ENCODE measurements at places on chromosomes 13 and 19.
A peak's percentile ranks its signal among the peaks of the same experiment; 100 is the strongest.

- DNase-seq, result no peak
Observed at GRCh38 chr19:32357720-32358119, 12.3 kb downstream of the ZNF507 start.

GRCh38 chr13:66673401-66673800 lies 556.7 kb downstream of the PCDH9 start:
- DNase-seq, result no peak

DNA sequence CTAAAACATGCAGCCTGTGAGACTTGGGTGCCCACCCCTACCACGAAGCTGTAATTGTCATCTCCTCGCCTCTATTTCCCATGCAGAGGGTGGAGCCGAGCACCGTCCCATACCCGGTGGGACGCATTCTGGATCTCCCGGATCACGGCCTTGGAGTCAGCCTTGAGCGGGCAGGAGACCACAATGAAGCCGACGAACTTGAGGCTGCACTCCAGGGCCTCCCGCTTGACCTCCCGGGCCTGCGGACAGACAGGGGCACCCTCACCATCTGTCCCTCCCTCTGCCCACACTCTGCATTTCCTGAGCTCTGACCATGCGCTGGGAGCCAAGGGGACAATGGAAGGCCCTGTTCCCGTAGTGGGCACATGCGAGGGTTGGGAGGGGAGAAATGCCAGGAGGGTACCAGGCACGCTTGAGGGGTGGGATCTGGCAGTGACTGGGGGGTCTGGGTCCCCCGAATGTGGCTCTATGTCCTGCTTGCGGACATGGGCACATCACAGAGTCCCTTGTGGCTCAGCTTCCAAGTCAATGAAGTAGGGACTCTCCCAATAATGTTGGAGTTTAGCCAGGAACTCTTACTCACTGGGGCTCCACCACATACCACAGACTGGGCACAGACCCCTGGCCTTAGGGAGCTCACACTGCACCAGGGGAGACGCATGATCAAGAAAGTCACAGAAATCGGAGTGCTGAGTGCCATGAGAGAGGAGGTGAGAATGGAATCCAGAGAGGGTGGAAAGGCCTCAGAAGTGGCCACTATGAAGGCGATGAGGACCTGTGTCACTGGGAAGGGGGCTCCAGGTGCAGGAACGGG lies 9.2 kb upstream of the GMIP start:
- DNase-seq, result no peak

- no peak for DNase-seq
Observed at GRCh38 chr19:16668176-16668575, 7.2 kb downstream of the TMEM38A start.

DNA sequence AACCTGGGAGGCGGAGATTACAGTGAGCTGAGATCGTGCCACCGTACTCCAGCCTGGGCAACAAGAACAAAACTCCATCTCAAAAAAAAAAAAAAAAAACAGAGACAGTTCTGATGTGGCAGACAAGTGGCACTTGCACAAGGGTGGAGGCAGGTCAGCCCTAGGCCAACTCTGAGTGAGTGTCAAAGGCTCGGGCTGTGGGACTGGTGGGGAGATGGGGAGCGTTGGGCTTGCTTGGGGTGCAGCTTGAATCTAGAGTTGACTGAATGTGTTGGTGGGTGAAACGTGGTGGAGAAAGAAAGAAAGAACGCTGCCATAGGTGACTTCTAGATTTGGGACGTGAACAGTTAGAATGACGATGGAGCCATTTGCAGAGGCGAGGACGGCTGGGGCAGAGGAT lies 121.3 kb upstream of the SPACA7 start:
- no peak for DNase-seq

DNA sequence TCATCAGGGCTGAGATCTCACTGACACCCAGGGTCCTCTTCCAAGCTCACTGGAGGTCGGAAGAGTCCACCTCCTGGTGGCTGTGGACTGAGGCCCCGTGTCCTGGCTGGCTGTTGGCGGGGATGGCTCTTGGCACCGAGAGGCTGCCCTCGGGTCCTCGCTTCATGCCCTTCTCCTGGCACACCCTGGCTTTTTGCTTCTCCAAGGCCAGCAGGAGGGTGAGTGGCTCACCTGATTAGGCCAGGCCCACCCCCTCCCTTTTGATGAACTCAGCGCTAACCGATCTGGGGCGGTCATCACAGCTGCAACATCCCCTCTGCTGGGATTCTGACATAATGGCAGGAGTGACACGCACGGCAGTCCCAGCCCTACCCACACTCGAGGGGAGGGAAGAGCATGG lies 4.4 kb downstream of the SLC39A3 start:
- no peak for DNase-seq

DNA sequence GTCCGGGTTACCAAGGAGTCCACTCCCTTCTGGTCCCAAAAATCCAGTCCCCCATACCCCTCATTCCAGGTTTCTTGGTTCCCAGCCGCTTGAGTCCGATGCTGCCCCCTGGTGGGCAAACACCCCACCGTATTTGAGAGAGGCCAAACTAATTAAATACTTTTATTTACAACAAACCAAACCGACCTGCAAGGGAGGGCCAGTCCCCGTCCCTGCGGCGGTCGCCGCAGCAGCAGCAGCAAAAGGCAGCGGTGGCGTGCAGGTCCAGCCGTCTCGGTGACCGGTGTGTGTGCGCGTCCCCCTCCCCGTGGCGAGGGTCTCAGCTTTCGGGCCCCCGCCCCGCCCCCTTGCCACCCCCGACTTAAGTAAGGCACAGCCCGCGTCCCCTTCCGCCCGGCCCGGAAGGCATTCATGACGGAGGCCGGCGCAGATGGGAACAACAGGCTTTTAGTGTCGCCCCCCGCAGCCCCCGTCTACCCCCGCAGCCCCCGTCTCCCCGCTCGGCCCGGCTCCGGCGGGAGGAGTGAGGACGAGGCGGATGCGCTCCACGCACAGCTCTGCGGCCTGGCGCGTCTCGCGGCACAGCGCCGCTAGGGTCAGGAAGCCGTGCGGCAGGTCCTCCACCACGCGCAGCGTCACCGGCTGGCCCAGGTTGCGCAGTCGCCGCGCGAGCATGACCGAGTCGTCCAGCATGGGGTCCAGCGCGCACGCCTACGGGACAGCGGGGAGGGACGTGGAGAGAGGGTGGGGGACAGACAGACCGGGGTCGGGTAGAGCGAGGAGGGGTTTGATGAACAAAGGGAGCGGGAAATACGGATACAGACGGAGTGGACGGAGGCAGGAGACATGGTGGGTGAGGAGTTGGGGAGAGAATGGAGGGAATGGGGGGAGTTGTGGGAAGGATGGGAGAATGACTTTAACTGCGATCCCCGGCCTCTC lies 11.5 kb upstream of the CNFN start:
- peak; percentile 72 for DNase-seq

DNA sequence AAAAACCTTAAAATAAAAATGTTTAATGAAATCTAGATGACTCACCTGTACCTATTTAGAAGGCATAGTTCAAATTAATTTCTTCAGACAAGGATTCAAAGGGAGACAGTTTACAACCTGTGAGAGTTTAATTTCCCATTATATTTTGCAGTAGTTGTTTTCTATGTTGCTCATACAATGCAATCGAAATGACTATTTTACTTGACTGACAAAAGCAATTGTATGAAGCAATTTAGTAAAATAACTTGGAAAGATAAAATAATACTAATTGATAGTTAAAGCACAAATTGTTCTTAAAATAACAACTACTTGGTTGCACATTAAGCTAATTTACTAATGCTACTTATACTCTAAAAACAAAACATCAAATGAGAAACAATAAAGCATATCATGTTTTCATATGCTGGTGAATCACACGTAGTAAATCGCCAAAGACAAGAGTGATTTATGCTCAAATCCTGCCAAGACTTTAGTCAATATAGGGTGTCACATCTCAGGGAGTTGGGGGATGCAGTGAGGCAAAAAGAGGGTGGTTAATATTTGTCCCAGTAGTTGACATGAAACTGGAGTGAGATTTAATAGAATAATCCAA lies 6.4 kb downstream of the DACH1 start:
- peak; percentile 55 for DNase-seq

GRCh38 chr19:32322541-32322940 lies 22.9 kb upstream of the ZNF507 start:
- DNase-seq, result no peak

GRCh38 chr19:11159598-11160439 lies 4.2 kb upstream of the SPC24 start:
- DNase-seq, result no peak

- no peak for DNase-seq
Observed at GRCh38 chr13:27574661-27575060, 45.7 kb downstream of the LNX2 start.

- DNase-seq, result no peak
Observed at GRCh38 chr13:60758637-60759036, 361.6 kb downstream of the TDRD3 start.

DNA sequence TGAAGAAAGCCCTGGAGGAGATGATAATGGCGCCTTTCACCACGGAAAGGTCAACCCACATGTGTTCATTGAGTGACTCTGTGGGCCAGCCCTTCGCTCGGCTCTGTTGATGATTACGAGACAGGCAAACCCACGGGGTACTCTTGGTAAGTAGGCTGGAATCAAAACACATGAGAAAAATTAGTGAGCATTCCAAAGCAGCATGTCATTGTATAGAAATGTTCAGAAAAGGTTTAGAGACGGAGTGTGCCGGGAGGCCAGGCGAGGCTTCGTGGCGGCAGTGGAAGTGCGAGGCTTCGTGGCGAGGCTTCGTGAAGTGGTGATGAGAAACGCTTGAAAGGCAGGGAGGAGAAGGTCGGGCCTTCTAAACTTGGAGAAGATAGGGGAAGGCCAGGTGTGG lies 144.3 kb downstream of the ZNF536 start:
- no peak for DNase-seq

- no peak for DNase-seq
Observed at GRCh38 chr19:33273881-33274662, 28.3 kb downstream of the CEBPA start.

Measured in NCI-H748 treated with DMSO at 0.1 percent for 48 hours (cell line).